ENCODE measurements at places on chromosomes 6 and 20.

GRCh38 chr20:605237-605636 is 4.9 kb downstream of the TCF15 start:
- DNase-seq: no peak

DNA sequence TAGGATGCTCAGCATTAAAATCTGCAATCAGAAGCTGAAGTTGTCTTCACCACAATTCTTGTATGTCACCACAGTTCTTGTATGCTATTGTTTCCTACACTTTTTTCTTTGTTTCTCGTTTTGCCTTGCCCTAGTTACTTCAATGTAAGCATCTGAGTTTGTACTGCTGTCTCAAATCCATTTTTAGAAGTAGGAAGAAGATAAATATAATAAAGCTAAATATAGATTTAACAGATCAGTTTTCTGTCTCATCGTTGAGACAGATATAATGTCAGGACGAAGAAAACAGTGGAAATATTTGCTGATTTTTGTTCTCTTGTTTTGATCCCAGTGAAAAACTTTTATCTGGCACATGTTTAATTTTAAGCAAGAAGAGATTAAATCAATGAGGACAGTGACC is 318.0 kb downstream of the QKI start:
- DNase-seq: no peak

- no peak for DNase-seq
Measured at GRCh38 chr6:74879976-74880375, 325.9 kb downstream of the COL12A1 start.

DNA sequence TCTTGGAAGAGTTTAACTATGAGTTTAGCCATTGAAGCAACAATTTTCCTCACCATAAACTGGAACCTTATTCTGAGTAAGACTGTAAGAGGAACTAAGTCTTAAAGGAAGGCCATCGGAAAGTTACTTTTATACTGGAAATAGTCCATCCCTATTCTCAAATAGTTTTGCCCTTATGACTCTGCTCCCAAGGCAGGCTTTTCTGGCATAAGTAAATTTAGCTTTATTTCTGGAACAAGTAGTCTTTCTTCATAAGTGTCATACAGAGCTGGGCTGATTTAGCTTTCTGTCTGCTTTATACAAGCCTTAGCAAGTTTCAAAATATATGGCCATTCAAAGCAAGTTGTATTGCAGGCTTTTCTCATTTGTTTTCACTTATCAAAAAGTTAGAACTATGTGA is 328.1 kb downstream of the HACE1 start:
- no peak for DNase-seq

DNA sequence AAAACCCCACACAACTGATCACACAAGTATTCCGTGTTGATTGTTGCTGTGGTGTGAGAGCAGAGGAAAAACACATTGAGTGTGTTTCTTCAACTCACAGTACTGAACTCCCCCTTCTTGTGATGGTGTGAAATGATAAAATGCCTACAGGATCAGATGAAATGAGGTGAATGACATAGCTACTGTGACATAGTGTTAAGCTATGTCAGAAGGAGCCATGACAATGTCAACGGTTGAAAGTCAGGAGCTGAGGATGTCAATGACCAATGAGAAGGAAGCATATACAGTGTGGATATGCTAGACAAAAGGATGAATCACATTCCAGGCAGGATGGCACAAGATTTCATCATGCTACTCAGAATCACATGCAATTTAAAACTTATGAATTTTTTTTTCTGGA is 38.8 kb downstream of the WASF1 start:
- no peak for DNase-seq

GRCh38 chr20:55632592-55632991 is 372.7 kb downstream of the CBLN4 start:
- DNase-seq: no peak

GRCh38 chr20:4136967-4137334 is 121.6 kb upstream of the RNF24 start:
- DNase-seq: no peak

DNA sequence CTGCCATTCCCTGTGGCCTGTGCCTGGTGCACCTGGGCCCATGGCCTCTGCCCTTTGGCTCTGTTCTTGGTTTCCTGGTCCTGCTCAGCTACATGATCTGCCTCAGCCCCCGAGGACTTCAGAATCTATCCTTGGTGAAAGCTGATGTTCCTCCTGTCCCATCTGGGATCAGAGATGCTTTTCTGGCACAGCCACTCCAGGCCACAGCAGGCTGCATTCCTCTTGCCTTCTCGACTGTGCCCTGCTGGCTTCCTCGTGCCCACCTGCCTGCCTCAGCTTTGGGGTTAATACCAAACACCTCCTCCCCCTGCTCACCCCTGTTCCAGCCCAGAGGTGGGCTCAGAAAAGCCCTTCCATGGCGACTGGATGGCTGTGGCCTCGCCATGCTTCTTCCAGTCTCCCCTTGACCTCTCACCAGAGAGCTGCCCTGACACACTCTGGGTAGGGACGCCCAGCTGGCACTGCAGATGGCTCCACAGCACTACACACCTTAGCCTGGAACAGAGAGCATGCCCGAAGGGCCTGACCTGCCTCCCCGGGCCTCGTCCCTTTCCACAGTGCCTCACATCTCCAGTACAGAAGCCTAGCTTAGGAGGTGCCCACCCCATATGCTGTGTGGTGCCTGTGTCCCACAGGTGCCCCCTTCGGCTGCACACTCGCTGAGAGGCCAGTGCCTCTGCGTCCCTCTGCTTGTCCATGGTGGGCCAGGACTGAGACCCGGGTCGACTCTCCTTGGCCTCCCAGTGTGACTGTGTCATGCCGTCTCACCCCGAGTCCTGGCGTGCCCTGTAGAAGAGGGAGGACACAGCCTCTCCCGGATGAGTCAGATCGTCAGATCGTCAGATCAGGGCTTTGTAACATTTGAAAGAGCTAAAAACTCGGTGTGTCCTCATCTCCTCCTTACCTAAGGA is 148.8 kb downstream of the DTNBP1 start:
- DNase-seq: no peak

GRCh38 chr6:11656491-11656890 is 118.9 kb downstream of the TMEM170B start:
- no peak for DNase-seq

DNA sequence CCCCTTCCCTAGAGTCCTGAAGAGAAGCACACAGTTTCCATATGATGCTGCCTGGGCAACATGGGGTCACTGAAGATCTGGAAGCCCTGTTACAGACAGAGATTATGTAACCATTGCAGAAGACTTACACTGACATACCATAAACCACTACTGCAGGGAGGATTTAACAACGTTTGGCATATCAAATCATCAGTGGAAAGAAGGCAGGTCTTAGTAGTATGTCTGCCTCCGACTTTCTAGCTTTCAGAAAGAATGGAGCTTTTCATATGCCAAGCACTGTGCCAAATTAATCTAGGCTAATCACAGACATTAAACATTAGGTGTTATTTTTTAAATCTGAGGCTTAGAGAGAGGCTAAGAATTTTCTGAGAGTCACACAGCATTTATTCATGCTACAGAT is 144.3 kb downstream of the ADGRB3 start:
- DNase-seq: no peak

DNA sequence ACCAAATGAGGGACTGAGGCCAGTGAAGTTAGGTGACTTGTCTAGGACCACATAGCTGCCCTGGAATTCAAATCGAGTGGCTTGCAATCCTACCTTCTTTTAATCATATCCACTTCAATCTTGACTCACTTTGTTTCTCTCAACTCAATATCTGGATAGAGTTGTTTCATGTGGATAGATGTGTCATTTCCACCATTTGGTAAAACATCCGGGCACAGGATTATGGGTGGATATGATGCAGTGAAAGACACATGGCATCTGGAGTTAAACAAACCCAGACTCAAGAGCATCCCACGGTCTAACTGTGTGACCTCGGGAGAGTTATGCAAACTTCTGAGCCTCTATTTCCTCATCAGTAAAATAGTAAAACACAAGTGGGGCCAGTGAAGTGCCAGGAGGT is 103.6 kb upstream of the CNKSR3 start:
- no peak for DNase-seq

DNA sequence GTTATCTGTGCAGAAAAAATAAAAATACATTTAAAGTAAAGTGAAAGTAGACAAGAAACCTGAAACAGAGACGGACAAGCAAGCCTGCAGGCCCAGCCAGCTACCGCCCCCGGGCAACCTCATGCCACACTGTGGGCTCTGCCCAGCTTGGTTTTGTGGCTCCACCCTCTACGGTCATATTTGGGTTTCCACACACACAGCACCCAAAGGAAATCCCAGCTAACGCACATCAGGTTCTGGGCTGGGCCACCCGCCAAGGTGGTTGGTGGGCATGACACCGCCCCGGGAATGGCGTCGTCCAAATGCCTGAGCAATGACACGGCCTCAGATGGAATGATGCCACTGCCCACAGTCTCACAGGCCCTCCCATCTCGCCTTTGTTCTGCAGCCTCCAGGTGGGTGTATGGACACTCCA is 22.9 kb downstream of the FAM110A start:
- DNase-seq: no peak

DNA sequence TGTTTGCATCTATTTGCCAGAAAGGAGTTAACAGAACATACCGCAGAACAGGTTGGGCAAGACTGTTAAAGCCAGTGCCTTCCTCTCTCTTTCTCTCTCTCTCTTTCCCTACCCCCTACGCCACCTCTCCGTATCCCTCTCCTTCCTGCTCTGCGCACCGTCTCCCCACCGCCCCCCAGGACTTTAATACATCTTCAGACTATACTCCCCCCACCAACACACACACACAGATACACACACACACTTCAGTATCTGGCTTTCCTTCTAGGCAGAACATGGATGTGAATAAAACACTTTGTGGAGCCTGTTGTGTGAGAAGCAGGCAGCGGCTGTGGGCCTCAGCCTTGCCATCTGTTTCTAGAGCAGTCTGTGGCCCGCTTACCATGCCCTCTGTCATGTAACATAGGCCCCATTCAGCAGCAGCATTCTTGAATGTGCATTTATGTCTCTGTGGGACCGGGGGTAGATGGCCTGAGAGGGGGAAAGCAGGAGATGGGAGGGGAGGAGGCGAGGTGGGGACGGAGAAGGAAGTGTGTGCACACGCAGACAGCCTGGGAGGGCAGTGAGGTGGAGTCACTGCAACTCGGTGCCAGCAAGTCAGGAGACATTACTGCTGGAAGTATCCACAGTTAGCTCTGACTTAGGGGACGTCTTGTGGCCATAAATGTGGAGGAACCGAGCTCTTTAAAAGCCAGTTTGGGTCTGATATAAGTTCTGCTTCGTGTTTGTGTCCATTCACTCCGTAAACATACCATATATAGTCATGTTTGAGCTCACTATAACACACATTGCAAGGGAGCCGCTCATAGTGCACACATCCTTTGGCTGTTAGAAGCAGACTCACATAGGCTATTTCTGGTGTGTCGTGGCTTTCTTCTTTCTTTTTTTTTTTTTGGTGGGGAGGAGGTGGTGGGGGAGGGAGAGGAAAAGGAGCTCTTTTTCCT is 38.4 kb downstream of the RREB1 start:
- DNase-seq: no peak

- no peak for DNase-seq
Measured at GRCh38 chr6:119446115-119446554, 96.6 kb upstream of the MAN1A1 start.

- no peak for DNase-seq
Measured at GRCh38 chr6:51459958-51460357, 627.5 kb downstream of the PKHD1 start.

DNA sequence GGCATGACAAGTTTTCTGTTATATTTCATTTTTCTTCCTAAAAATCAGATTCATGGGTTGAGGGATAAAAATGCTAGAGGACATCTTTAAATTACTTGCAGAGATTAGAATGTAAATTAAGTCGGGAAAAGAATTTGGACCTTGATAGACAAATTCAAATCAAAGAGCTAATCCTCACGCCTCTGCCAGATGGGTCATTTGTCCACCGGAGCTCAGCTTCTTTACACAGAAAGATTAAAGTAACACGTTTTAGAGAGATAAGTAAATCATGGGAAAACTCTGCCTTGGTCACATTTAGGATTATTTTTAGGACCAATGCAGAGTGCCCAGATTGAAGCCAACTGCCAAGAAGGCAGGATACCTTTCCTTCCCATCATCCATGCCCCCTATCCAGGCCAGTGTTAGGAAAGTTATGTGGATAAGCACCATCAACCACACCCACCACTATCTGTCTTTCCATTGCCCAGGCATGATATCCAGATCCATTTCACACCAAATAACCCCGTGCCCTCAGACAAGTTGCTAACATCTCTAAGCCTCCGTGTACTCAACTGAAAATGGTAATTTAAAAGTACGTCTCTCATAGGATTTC is 397.4 kb upstream of the PLCB4 start:
- DNase-seq: no peak

DNA sequence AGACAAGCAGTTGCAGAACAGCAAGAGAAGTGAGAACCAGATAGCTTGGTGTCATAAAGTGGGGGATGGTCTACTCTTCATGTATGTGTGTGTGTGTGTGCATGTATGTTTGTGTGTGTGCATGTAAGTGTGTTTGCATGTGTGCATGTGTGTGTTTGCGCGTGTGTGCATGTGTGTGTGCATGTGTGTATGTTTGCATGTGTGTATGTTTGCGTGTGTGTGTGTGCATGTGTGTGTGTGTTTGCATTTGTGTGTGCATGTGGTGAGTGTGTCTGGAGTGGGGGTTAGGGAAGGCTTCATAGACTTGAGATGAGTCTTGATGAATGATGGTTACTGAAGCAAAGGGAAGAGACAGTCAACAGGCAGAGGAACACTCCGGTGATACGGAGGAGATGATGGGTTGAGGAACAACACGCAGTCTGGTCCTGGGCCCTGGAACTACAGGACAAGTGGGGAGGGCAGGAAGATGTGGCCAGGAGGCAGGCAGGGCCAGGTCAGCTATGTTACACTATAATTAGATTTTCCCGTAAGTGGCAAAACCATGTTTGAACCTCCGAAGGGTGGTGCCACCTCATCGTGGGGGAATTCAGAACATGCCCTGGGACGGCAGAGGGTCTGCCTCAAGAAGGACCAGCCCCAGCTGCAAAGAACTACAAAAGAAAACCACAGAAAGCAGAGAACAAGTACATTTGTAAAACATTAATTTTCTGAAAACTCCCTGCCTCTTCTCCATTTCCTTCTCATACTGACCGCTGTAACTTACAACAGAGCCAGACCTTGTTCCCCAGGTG is 38.7 kb upstream of the PDE10A start:
- no peak for DNase-seq

GRCh38 chr6:87444362-87444761 is 28.4 kb upstream of the SLC35A1 start:
- DNase-seq: no peak

DNA sequence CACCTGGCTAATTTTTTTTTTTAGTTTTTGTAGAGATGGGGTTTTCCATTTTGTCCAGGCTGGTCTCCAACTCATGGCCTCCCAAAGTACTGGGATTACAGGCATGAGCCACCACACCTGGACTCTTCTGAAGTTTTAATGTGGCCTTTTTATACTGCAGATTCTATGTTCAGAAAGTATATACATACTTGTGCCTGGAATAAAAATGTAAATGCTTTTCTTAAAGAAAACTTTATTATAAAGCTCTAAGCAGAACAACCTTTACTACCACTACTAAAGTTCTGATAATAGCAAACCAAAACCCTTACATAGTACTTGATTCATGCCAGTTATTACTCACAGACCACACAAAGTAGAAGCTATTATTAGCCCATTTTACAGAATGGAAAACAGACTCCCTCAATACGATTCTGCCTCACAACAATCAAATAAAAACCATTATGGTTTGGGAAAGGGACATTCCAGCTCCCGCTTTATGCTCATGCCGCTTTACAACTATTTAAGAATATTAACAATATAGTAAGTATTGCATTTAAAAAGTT is 5.3 kb downstream of the PHIP start:
- DNase-seq: no peak

GRCh38 chr20:2156666-2157624 is 55.3 kb downstream of the STK35 start:
- DNase-seq: no peak

All from progenitor cell of endocrine pancreas (in vitro differentiated cells).